Fibroblast of mammary gland (primary cell): ENCODE measurements at places on chromosomes 4 and X.
A peak's percentile ranks its signal among the peaks of the same experiment; 100 is the strongest.

DNA sequence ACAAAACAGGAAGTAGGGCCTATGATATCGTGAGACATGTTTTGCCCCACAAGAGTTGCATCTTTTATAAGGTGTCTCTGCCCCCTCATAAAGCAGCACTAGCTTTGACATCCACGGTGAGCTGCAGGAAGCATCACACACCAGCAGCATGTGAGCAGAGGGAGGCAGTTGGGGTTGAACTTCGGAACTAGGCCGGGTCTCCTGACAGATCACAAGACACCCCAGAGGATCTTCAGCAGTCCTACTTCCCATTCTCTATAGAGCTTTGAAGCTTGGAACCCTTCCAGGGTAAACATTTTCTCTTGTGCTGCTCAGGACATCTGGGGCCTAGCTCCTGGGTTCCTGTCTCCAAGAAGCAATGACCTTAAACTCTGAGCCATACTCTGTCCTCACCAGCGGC lies 27.5 kb downstream of the YY2 start:
- DNase-seq, result no peak

DNA sequence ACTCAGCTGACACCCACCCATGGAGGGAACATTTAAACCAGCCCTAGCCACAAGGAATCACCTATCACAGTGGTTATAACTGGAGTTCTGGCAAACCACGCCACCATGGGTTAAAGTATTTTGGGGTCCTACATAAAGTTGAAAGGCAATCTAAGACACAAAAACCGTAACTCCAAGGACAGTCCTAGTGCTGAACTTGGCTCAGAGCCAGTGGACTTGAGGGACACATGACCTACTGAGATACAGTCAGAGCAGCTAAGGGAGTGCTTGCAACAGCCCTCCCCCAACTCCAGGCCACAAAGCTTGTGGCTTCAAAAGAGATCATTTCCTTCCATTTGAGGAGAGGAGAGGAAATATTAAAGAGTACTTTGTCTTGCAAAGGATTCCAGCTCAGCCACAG lies 300.5 kb downstream of the FGF13 start:
- no peak for DNase-seq

- DNase-seq, result no peak
Observed at GRCh38 chrX:20746690-20747089, 480.0 kb upstream of the RPS6KA3 start.

DNA sequence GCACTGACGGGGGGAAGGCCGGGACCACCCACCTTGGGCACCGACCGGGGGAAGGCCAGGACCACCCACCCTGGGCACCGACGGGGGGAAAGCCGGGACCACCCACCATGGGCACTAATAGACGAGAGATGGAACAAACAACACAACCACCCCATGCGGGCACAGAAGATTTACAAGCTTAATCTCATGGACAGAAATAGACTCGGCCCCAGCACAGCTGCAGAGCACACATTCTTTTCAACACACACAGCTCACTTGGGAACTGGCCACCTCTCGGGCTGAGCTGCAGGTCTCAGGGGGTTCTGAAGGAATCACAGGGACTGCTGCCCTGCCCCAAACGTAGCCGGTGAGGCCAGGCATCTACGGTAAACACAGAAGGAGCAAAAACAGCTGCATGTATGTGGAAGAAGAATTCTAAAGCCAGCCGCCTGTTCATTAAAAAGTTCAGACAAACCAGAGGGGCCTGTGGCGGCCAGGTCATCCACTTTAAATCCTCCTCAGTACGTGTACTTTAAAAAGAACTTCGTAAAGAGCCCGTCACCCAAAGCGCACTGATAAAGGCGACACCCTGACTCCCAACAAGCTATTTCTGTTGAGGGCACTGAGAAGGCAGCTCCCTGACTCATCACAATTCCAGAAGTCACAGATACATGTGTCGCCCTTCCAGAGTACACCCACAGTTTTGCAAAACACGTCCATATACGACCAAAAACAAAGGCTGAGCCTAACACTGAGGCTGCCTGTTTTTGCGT lies 17.7 kb downstream of the PPP2R3B start:
- DNase-seq, result peak; percentile 27

DNA sequence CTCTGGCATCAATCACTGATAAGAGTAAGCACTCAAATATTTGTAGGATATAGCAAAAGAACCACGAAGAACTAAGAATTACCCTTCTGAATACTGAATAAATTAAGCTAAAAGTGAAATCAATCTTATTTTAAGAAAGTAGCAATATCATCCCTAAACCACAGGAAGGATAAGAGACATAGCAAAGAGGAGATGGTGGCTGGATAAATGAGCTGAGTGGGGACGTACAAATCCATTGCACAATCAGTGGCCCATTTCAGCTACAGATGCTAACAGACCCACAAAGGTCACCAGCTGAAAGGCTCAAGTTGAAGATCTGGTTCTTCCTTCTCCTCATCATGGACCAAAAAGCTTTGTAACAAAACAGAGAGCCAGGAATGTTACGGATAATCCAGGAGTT lies 77.1 kb downstream of the SLC9A7 start:
- peak; percentile 35 for DNase-seq

GRCh38 chr4:148962539-148963290 lies 520.5 kb upstream of the NR3C2 start:
- DNase-seq, result peak; percentile 61

- DNase-seq, result no peak
Observed at GRCh38 chrX:69107231-69107739, 58.0 kb downstream of the PJA1 start.

DNA sequence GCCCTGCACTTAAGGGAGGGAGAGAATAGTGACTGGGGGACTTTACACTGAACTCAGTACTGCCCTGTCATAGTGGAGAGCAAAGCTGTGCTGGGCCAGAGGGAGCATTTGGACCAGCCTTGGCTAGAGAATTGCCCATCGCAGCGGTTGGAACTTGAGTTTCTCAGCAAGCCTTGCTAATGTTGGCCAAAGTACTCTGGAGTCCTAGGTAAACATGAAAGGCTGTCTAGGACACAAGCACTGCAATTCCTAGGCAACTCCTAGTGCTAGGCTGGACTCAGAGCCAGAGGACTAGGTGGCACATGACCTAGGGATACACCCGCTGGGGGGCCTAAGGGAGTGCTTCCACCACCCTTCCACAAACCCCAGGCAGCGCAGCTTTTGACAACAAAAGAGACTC lies 15.0 kb downstream of the MED14 start:
- DNase-seq, result no peak

GRCh38 chrX:80807606-80807991 lies 2.1 kb downstream of the BRWD3 start:
- DNase-seq, result no peak

DNA sequence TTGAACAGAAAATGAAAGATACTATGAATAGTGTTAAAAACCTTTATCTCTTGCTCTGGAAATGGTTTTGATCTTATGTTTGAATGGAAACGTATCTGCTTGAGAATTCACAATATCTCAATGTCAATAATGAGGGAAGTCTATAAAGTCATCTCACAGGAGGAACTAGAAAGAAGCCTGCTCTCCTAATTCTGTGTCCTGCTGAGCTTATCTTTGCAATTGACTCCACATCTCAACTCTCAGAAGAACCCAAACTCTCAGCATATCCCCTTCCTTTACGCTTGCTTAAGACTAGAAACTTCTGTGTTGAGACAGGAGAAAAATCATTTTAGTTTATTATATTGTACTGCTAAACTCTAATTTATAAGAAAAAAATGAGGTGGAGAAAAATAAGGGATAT lies 8.3 kb upstream of the PF4V1 start:
- no peak for DNase-seq

GRCh38 chr4:142532054-142532453 lies 314.0 kb downstream of the INPP4B start:
- no peak for DNase-seq
